ENCODE measurements at places on chromosomes 1 and 21.

- DNase-seq, result no peak
Observed at GRCh38 chr1:77824079-77824478, 44.6 kb downstream of the MIGA1 start.

DNA sequence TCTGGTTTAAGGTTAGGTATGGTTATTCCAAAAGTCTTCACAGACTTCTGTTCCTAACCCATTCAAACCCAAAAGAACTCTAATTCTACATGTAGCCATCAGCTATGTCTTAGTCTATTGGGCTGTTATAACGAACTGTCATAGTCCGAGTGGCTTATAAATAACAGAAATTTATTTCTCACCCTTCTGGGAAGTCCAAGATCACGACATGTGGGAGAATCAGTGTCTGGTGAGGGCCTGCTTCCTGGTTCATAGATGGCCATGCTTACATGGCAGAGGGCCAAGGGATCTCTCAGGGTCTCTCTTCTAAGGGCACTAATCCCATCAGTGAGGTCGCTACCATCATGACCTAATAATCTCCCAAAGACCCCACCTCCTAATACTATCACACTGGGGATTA, 103.0 kb upstream of the PPP2R5A start:
- no peak for DNase-seq

DNA sequence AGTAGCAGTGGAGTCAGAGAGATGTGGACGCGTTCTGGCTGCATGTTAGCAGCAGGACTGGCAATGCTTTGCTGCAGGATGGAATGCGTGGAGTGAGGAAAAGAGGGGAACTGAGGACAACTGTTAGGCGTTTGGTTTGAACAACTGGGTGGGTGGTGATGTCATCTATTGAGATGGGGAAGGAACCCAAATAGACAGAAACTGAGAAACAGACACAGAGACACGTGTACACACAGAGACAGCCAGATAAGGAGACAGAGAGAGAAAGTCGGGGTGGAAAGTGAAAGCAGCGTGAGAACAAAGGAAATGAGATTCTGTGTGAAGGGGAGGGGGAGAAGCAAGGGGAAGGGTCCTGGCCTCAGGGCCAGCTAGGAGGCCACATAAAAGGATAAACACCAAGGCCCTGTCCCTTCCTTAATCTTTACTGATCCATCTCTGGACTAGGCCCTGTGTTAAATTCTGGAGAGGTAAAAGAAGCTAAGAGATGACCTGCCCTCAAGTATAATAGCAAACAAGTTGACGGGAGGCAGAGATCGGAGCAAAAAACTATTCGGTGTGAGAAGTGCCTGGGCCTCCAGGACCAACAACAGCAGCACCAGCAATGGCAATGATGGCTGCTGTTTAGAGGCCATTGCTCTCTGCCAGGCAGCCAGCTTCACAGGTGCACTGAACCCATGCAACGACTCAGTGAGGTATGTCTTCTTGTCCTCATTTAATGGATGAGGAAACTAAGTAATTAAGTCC, 31.6 kb downstream of the VWA5B1 start:
- DNase-seq, result no peak

DNA sequence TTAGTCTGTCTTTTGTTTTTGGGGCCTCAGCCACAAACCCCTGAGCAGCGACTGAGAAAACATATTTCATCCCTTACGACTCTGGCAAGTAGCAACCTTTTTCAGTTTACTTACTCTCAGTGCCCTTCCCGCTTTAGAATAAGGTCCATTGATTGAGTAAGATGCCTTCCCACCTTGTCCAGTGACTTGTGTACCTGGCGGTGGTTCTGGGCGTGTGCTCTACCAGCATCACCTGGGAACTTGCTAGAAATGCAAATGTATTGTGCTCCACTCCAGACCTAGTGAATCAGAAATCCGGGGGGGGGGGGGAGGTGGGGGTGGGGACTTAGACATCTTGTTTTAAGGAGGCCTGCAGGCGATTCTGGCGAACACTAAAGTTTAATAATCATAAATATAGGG, 72.1 kb downstream of the S1PR1 start:
- DNase-seq, result no peak

DNA sequence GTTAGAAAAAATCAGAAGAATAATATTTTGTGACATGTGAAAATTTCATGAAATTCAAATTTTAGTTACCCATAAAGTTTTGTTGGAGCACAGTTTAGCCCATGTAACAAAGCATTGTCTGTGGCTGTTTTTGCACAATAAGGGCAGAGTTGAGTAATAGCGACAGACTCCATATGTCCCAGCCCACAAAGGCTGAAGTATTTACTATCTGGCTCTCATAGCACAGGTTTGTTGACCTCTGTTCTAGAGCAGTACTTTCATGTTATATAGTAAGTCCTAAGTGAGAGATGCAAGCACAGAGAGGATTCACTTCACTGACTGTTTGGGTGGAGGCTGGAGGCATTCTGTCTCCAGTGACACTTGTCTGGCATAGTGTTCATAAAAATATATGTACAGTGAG, 6.8 kb downstream of the LAMC1 start:
- peak; percentile 40 for DNase-seq

DNA sequence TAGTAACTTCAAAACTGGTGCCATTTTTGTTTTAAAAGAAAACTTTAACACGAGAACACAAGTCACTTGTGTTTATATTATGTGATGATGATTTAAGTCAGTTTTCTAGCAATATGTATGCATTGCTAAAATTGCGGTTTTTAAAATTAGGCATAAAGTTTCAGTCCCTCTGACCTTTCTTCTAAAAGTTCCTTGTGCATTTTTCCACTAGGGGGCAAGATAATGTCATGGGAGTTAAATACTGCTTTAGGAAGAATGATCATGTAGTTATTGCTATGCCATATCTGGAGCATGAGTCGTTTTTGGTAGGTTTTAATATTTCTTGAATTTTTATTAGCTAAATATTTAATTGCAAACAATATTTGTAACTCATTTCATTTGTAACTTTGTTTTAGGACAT, 10.7 kb downstream of the CDC7 start:
- DNase-seq, result no peak

DNA sequence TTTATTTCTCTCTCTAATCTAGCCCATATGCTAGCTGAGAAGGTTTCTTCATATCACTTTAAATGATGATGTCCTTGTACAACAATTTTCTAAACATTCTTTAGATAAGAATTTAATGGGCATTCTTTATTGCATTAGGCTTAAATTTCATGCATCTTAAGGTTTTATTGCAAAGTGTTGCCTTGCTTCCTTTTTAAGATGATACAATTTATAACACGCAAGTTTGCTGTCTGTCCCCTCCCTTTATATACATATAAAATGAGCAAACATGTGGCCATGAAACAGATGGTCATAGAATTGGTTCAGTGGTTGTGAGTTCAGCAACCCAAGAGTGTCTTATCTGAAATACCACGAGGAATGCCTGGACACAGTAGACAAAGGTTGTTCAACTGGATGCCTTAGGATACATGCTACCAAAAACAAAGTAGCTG, 12.1 kb downstream of the NBPF3 start:
- no peak for DNase-seq

DNA sequence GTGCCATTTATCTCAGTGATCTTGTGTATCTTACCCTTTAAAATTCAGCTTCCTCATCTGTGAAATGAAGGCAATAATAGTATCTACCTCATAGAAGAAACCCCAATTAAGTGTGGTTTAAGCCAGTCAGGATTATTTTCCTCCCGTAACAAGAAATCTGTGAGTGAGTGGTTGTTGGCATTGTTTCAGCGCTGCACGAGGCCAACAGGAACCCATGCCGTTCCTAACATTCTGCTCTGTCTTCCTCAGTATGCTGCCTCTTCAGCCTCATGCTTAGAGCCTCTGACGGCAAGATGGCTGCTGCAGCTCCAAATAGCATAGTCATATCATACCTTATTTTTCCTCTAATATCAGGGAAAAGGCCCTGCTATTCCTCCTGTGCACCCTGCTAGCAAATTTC, 289.7 kb downstream of the TM2D1 start:
- DNase-seq, result no peak

- DNase-seq, result peak; percentile 19
Observed at GRCh38 chr1:34113362-34113761, 51.7 kb downstream of the CSMD2 start.

GRCh38 chr1:245822996-245823395, 668.2 kb downstream of the KIF26B start:
- DNase-seq, result no peak

GRCh38 chr1:62391369-62391971, 45.4 kb upstream of the USP1 start:
- DNase-seq, result no peak

DNA sequence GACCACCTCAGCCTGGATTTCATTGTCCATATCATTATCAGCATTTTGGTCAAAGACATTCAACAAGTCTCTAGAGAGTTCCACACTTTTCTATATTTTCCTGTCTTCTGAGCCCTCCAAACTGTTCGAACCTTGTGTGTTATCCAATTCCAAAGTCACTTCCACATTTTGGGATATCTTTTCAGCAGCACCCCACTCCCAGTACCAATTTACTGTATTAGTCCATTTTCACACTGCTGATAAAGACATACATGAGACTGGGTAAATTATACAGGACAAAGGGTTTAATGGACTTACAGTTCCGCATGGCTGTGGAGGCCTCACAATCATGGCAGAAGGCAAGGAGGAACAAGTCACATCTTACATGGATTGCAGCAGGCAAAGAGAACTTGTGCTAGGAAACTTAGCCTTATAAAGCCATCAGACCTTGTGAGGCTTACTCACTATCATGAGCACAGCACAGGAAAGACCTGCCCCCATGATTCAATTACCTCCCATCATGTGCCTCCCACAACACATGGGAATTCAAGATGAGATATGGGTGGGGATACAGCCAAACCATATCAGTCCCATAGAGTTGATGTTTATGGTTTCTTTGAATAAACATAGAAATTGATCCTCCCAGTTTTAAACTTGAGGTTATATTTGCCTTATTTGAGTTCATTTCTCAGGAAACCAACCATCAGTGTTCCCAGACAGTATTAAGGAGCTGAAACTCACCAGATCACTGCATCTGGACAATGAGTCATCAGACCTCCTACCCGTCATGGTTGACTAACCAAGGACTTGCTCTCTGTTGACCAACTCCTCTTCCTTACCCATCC, 322.7 kb upstream of the DUSP10 start:
- DNase-seq, result no peak

GRCh38 chr1:204528677-204529076, 12.5 kb downstream of the MDM4 start:
- no peak for DNase-seq

DNA sequence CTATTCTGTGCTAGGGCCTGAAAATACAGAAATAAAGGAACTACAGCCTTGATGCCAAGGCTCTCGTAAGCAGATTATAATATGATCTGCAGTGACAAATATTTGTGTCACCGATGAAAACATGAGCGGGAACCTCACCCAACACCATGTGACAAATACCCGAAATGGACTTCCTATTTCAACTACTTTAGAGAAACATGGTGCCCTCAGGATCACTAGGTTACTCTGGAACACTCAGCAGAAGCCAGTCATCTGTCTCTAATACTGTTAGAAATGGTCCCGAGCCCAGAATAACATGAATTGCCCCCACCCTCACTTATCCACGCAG, 463 bp upstream of the VAMP3 start:
- no peak for DNase-seq

DNA sequence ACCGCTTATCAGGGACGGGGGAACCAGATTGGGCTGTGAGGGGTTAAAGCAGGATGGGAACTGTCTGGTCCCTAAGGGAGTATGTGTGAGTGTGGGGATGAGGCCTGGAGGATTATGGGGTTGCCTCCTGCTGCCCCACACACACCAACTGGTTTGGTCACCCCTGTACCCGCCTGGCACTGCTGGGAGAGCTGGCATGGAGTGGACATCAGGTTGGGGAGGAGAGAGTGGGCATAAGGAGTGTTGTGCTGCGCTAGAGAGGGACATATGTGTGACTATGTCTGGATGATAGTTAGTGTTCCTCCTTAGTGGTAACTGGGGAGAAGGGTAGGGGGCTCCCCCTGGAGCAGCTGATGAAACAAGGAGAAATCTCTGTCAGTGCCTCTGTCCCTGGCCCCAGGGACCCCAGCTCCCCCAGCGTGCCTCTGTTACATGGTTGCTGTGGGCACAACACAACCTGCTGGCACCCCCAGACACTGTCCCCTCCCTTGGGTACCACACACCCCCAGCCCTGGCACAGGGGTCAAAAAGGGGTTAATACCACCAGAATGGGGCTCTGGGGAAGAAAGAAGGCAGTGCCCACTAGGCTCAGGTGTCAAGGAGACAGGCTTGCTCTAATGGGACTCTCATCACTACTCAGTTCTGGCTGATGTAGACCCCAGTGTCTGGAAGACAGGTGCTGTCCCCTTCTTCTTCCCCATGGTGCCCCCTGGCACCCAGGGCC, 1.9 kb downstream of the ZBTB7B start:
- DNase-seq, result no peak

DNA sequence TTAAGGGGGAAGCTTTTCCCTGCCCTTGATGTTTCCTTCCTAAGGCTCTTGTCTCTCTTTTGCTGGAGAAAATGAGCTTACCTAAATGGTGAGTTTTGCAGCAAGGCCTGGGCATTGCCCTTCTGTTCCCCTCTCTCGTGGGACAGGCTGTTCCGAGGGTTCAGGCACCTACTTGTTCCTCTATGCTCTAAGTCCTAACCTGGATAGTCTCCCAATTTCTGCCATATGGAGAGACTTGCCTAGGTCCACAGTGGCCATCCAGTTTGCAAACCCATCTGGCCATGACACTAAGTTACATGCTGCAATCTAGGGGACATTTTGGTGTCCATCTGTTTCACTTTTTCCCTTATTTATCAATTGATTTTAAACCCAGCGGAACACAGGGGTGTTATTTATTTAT, 192.0 kb upstream of the KIAA0040 start:
- no peak for DNase-seq

DNA sequence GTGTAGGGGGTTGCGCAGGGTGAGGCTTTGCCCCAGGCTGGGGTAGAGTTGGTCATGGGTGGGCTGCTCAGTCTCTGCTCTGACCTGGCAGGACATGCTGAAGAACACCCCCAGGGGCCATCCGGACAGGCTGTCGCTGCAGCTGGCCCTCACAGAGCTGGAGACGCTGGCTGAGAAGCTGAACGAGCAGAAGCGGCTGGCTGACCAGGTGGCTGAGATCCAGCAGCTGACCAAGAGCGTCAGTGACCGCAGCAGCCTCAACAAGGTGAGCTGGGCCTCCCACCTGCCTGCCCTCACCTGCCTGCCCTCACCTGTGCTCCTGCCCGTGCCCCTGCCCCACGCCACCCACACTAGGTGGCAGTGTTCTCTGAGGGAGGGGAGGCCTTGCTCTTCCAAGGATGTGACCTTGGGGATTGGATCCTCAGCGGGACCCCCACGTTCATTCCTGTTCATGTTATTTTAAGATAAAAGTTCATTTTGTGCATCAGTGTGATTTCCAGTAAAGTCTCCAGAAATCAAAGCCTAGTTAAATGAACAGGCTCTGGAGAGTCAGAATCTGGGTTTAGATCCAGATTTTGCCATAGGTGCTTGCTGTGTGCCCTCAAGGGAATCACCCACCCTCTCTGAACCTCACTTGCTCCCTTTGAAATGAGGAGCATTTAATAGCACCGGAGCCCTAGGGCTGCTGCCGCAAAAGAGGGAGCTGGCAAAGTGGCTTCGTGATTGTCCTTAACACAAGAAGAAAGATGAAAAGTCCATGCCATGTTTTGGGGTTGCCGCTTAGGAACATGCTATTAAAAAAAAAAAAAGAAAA, 87.9 kb downstream of the ARHGEF10L start:
- DNase-seq, result no peak
